Left lung (tissue), 14 donors: ENCODE measurements at places on chromosomes 13 and 19. TPM values are rescaled to one million over a fixed set of nuclear protein-coding genes. Genes with fewer than 3 reads are reported as not detected.

TTC9B gene
- 0.14 TPM for polyA plus RNA-seq

ZIC2 gene
- not detected for polyA plus RNA-seq

DCT gene
- 0.30 TPM for polyA plus RNA-seq

REEP6 gene
- 3.8 TPM for polyA plus RNA-seq

DOHH gene
- 6.6 TPM for polyA plus RNA-seq
